ENCODE measurements at places on chromosomes 7 and 10.

- no peak for DNase-seq
These were observed 126.1 kb upstream of the KCNMA1 start for GRCh38 chr10:77763453-77764430.

DNA sequence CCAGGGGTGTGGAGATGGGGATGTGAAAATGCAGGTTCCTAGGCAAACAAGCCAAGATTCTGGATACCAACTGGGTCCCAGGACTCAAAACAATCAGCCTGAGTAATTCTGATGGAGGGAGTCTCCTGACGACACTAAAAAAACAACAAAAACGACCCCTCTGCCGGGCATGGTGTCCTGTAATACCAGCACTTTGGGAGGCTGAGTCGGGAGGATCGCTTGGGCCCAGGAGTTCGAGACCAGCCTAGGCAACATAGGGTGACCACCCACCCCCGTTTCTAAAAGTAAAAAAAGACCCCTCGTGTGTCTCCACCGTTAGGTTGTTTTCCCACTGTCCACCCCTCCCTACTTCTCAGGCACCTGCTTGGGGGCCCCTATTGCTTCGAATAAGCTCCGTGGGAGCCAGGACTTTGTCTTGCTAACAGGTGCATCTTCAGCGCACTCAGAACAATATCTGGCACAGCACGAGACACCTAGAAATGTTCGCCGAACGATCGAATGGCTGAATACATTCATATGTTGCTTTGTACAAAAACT, 743 bp upstream of the NRF1 start:
- no peak for DNase-seq

DNA sequence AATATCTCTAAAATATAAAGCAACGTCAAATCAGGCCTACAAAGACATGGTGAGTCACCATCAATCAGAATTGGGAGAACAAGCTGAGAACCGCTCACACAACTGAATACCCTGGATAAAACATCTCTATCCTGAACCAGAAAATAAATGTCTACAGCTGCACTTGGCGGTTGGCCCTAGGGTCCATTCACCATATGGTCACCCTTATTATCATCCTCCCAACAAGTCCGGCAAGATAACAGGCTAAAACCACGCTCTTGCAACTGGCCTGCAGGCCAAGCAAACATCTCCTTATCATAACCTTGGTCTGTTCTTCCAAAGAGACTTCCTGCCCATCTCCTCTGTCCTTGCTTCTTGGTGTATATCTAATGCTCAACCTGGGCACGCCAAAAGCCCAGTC, 310.7 kb downstream of the CALN1 start:
- DNase-seq = no peak

- no peak for DNase-seq
These were observed 31.2 kb downstream of the P4HA1 start for GRCh38 chr10:73065441-73065840.

GRCh38 chr7:108166687-108167086, 36.5 kb upstream of the LAMB4 start:
- no peak for DNase-seq

- DNase-seq = no peak
These were observed 134.7 kb downstream of the DNAJB6 start for GRCh38 chr7:157471259-157472125.

DNA sequence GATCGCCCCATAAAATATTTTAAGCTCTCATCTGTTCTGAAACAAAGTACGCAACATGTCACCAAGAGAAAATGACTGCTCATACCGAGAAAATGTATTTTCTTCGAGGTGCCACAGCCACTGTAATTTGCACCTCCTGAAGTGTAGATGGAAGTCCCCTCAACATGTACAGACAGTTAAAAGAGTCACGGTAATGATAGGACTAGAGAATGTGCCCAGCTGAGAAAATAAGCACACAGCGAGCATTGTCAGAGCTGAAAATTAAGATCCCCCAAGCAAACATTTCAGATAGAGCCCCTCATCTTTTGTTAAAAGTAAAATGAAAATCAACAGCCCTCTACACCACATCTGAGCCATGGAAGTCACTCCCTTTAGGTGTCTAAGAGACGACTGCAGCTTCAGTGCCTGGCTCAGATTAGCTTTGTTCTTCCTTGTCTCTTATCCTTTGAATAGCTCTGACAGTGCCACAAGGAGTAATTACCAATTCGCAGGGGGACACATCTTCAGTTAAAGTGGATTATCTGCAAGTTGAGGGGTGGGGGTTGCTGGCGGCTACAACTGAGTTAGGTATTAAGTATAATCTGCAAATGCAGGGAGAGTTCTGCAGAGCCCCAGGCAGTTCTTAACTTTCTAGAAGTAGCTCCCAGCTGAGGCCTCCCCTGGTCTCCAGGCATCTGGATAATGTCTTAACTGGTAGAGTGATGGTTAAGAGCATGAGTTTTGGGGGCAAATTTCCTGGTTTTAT, 222.7 kb upstream of the C7orf33 start:
- DNase-seq = no peak

DNA sequence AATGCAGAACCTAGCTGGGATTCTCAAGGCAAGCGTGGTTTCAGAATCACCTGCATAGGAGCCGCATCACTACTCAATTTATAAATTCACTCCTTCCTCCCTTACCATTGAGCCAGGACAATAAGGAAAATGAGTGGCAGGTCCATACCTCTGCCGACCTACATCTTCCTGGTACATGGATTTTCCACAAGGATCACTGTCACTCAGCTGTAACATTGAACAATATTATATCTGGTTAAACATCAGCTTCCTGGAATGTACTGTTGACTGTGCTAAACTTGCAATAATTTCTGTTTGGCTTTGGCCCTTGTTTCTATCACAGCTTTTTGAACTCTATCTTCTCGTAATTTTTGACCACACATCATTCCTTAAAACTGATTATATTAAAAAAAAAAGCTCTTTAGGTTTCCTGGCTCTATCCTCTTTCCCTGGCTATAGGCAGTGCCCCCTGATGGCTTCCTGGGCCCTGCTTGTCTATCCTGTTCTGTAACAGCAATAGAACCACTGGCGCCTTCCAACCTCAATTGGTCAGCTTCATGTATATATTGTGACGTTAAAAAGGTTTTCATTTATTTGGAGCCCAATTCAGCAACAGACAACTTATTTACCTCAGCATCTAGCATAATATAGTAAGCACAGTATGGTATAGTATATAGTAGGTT, 59.2 kb downstream of the RNLS start:
- no peak for DNase-seq

DNA sequence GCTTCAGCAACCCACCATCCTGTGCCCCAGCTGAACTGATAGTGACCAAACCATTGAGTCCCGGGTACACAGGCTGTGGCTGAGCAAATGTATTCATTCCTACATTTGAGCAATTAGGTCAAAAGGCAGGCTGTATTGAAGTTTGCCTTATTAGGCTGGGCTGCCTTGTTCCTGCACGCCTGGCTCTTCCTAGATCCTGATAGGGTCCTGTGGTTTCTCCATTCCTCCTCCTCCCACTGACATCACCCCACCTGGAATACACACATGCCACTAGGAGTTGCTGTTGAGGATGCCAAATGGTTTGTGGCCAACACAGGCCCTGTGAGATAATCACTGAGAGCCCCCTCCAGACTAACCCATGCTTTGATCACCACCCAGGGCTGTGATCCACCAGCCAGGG, 66.4 kb upstream of the FGFR2 start:
- DNase-seq = no peak

DNA sequence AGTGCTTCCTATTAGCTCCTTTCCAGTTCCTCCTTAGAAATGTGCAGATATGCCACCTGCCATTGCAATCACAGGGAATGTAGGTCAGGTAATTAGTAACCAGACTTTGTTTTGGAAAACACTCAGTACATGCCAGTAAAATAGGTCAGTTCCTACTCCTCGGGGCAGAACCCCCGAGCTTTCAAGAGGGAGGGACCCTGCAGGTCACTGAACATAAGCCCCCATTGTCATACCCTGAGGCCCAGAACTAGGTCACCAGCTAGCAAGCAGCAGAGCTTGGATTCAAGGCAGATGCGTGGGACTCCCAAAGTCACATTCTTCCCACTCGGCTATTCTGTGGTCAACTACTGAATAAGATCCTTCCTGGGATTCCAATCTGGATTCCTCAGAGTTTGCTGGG, 104.8 kb downstream of the PPP1R3C start:
- no peak for DNase-seq

GRCh38 chr7:33937871-33938270, 32.5 kb downstream of the BMPER start:
- DNase-seq = no peak

- no peak for DNase-seq
These were observed 1050.7 kb downstream of the SORCS3 start for GRCh38 chr10:105691811-105692210.

DNA sequence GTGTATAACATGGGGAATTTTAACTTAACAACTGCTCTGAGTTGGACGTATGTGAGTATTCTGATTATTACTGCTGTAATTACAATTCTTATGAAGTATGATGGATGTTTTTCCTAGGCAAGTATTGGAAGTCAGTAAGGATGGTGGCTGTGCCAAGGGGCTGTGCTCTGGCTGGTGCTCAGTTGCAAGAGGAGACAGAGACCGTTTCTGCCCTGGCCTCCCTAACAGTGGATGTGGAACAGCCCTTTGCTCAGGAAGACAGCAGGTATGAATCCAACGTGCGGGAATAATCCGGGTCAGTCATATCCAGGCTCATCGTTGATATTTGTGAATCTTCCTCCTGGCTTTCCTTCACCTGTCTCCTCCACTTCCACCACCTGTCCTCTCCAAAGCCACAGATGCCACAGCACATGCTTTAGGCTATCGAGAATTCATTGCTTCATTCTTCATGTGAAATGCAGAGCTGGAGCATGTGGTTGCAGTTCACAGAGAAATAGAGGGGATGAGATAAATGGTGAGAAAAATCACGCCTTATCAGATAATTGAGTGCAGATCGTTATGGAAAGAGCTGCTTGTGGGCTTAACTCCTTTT, 141.7 kb downstream of the TWIST1 start:
- no peak for DNase-seq

- DNase-seq = no peak
These were observed 82.6 kb downstream of the PRPF18 start for GRCh38 chr10:13669182-13669855.
